ENCODE measurements at places on chromosomes 3 and 15.

DNA sequence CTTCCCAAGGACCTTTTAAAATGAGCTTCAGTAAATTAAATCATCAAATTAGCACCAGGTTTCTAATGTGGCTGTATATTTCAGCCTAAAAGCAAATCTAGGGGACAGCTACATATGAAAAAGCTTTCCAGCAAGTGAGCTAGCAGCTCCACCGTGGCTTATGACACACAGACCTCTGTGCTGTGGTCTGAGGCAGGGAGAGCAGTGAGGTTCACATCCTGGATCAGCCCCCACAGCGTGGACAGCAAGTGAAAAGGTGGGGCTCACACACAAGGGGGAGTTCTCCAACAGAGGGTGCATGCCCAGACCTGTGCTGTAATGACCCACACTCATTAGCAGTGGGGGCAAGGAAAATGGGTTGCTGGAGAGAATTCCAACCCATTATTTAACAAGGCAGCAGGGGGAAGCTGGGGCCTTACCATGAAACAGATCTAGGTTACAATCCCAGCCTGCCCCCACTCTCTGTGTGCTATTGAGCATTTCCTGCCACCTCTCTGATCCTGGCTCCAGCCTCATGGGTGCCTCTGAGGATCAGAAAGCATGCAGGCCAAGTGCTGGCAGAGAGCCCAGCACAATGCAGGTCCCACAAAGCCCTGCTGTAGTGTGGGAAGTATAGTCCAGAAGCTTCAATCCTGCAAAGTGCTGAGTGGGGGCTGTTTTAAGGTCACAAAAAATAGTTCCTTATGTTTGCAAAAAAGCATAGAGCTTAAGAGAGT lies 48.2 kb downstream of the RASGRF1 start:
- no peak overlapping the region for H3K27ac ChIP-seq
- H3K27me3 ChIP-seq, result peaks cover 5% of the 10 kb centered on the region
- H3K4me3 ChIP-seq, result no peak overlapping the region
- H3K36me3 ChIP-seq, result no peaks in the 10 kb centered on the region

- no peak overlapping the region for H3K27ac ChIP-seq
- H3K4me3 ChIP-seq, result no peak overlapping the region
- peaks cover 36% of the 10 kb centered on the region for H3K4me1 ChIP-seq
- H3K36me3 ChIP-seq, result no peaks in the 10 kb centered on the region
Measured at GRCh38 chr3:14397531-14397930, 4.9 kb upstream of the SLC6A6 start.

DNA sequence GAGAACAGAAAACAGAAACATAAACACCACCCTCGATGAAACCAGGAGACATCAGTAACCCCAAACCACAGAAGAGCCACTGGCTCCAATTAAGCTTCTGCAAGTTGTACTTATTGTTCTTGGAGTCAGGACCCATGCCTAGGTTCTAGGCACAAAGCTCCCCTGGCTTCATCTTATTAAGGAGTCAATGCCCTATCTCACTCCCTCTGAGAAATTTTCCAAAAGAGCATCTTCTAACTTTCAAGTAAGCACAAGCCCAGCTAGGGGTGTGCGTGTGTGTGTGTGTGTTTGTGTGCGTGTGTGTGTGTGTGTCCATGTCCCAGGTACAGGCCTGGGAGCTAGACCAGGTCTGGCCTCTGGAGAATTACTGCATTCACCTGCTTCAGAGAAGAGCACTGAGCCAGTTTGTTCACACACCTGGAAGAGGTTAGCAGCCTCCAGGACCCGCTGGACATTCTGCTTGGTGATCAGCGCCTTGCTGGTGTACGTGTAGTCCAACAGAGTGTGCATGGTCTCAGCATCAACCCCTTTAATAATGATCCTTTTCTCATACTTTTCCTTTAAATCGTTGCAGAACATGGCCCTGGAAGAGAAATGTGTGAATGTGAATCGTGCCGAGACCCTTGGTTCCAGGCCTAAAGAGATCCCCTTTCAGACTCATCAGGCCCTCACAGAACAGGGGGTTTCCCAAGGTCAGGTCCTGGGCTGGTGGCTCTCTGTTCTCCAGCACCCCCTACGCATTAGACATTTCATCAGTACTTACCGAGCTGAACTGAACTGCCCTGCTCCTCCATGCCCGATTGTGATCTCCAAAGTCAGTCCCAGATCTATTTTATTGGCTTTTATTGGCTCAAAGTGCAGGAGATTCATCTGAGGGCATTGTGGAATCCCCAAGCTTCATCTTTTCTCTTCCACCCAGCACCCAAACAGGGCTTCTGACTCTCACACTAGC lies 27.8 kb downstream of the KLHL6 start:
- H3K27me3 ChIP-seq, result no peaks in the 10 kb centered on the region
- H3K4me3 ChIP-seq, result no peak overlapping the region
- peaks cover 17% of the 10 kb centered on the region for H3K4me1 ChIP-seq

DNA sequence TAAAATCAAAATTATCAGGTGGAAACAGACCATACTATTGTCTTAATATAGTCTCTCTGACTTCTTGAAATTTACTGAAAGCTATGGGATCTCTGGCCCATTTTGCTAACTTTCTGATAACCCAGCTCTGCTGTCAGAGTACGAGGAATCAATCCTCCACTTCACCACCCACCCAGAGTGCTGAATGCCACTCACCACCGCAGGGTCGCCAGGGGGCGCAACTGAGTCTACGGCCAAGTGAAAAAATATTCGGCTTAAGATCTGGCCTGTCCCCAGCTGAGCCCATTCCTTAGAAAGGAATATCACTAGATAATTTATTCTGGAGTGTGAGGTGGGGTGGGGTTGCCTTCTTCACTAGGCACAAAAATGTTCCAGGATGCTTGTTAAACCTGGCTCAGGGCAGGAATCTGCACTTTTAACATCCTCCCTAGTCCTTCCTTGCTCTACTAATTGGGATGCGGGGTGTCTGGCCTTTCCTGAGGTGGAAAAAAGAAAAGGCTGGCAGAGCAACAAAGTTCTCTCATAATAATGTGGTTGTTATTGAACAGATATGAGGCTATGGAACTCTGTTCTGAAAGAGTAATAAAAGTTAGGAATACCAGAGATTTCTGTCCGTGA lies 520.6 kb downstream of the MFSD1 start:
- no peak for DNase-seq
- H3K36me3 ChIP-seq, result no peaks in the 10 kb centered on the region
- no peak overlapping the region for H3K4me3 ChIP-seq
- no peaks in the 10 kb centered on the region for H3K27me3 ChIP-seq
- no peaks in the 10 kb centered on the region for H3K4me1 ChIP-seq

GRCh38 chr15:39539466-39539865 lies 41.4 kb upstream of the THBS1 start:
- no peaks in the 10 kb centered on the region for H3K4me1 ChIP-seq
- no peaks in the 10 kb centered on the region for H3K27me3 ChIP-seq
- no peaks in the 10 kb centered on the region for H3K36me3 ChIP-seq
- DNase-seq, result no peak
- H3K27ac ChIP-seq, result no peak overlapping the region

DNA sequence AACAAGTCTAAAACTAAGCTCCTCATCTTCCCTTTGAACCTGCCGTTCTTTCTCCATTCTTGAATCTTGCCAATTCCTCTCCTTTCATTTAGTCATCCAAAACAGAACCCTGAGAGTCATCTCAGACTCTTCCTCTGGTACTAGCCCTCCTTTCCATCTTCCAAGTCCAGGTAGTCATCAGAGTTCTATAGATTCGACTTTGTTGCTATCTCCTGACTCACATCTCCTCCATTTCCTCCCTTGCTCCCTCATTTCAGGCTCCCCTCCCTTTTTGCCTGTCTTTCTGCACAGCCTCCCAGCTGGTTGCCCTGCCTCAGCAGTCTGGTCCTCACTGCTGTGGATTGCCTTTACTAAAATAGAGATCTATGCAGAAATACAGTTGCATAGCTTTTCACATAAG lies 4.7 kb downstream of the ATG7 start:
- H3K27me3 ChIP-seq, result no peaks in the 10 kb centered on the region
- peaks cover 10% of the 10 kb centered on the region for H3K36me3 ChIP-seq
- no peak overlapping the region for H3K4me3 ChIP-seq
- peaks cover 90% of the 10 kb centered on the region for H3K4me1 ChIP-seq

DNA sequence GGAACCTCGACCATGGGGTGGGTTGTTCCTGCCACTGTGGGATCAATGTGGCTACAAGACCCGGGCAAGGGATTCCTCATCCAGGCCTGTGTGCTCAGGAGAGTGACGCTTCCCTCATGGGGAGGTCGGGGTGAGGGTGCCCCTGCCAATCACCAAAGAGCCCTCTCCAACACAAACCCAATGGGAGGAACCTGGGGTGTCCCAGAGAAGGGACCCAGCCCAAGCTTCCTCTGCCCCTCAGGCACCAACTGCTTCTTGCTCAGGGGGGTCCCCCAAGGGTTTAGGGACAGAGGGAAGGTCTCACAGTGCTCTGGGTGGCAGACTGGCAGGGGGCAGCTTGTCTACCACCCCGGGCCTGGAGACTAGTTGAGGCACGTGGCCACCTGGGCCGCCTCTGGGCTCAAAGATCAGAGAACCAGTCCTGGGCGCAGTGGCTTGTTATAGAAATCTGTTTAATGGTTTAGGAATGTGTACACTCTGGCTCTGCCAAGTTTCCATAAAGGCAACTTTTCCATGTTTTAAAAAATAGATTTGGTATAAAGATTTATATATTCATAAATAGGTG lies 26.6 kb downstream of the GP9 start:
- H3K27ac ChIP-seq, result no peak overlapping the region
- H3K27me3 ChIP-seq, result no peaks in the 10 kb centered on the region
- no peak overlapping the region for H3K4me3 ChIP-seq

- H3K27me3 ChIP-seq, result no peaks in the 10 kb centered on the region
- no peaks in the 10 kb centered on the region for H3K36me3 ChIP-seq
- DNase-seq, result no peak
- H3K4me1 ChIP-seq, result no peaks in the 10 kb centered on the region
- no peak overlapping the region for H3K4me3 ChIP-seq
Measured at GRCh38 chr15:83581381-83581780, 72.5 kb upstream of the ADAMTSL3 start.

GRCh38 chr3:14200841-14201240 lies 22.2 kb downstream of the LSM3 start:
- peaks cover 45% of the 10 kb centered on the region for H3K36me3 ChIP-seq
- H3K27me3 ChIP-seq, result no peaks in the 10 kb centered on the region
- no peak overlapping the region for H3K27ac ChIP-seq
- H3K4me1 ChIP-seq, result peaks cover 11% of the 10 kb centered on the region

- H3K4me1 ChIP-seq, result peaks cover 24% of the 10 kb centered on the region
- H3K27ac ChIP-seq, result peak overlapping the region; percentile 93
- peak; percentile 42 for DNase-seq
- H3K27me3 ChIP-seq, result no peaks in the 10 kb centered on the region
- H3K36me3 ChIP-seq, result peaks cover 10% of the 10 kb centered on the region
Measured at GRCh38 chr3:160564258-160564911, 986 bp downstream of the KPNA4 start.

GRCh38 chr3:33322412-33322811 lies 45.2 kb downstream of the FBXL2 start:
- DNase-seq, result no peak
- H3K4me3 ChIP-seq, result no peak overlapping the region
- no peaks in the 10 kb centered on the region for H3K36me3 ChIP-seq
- H3K4me1 ChIP-seq, result no peaks in the 10 kb centered on the region
- no peaks in the 10 kb centered on the region for H3K27me3 ChIP-seq

- peak; percentile 83 for DNase-seq
- no peaks in the 10 kb centered on the region for H3K27me3 ChIP-seq
- peaks cover 25% of the 10 kb centered on the region for H3K4me1 ChIP-seq
- H3K36me3 ChIP-seq, result peaks cover 32% of the 10 kb centered on the region
- H3K27ac ChIP-seq, result no peak overlapping the region
Measured at GRCh38 chr3:47347217-47347801, 33.5 kb upstream of the PTPN23 start.

- H3K4me1 ChIP-seq, result peaks cover 28% of the 10 kb centered on the region
- no peak for DNase-seq
- H3K27me3 ChIP-seq, result no peaks in the 10 kb centered on the region
Measured at GRCh38 chr3:172708921-172709773, 1.7 kb downstream of the NCEH1 start.

DNA sequence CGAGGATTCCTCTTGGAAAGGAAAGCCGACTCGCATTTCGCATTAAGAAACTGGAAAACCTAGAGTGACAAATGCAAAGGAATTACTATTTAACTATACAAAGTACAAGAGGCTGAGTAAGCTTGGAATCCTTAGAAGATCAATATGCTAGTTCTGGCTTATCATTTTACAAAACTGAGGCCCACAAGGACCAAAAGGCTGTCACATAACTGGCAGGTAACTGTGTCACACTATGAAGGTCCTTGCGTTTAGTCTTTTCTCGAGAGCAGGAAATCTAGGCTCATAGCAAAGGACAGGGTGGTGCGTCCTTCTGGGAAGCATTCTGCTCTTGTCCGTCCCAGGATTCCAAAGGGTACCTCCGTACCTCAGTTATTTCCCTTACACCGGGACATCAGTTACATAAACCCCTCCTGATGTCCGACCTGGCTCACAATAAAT lies 629 bp downstream of the RPL24 start:
- H3K27me3 ChIP-seq, result no peaks in the 10 kb centered on the region
- peaks cover 55% of the 10 kb centered on the region for H3K4me1 ChIP-seq
- no peak for DNase-seq
